ENCODE measurements at places on chromosomes 7 and 10.

DNA sequence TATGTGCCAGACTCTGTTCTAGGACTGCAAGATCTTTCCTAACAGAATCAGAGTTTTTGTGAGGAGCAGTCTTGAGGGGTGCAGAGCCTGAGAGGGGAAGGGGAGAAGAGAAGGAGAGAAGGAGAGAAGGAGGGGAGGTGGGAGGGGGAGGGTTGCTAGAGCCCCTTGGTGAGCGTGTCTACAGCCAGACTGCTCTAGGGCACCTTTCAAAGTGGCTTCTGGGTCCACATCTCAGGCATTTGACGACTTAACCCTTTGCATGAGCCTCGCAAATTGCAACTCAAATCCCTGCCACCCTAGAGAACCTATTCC is 31.1 kb upstream of the LEP start:
- no peak for DNase-seq

- no peak for DNase-seq
Observed at GRCh38 chr10:3750006-3750816, 34.8 kb downstream of the KLF6 start.

DNA sequence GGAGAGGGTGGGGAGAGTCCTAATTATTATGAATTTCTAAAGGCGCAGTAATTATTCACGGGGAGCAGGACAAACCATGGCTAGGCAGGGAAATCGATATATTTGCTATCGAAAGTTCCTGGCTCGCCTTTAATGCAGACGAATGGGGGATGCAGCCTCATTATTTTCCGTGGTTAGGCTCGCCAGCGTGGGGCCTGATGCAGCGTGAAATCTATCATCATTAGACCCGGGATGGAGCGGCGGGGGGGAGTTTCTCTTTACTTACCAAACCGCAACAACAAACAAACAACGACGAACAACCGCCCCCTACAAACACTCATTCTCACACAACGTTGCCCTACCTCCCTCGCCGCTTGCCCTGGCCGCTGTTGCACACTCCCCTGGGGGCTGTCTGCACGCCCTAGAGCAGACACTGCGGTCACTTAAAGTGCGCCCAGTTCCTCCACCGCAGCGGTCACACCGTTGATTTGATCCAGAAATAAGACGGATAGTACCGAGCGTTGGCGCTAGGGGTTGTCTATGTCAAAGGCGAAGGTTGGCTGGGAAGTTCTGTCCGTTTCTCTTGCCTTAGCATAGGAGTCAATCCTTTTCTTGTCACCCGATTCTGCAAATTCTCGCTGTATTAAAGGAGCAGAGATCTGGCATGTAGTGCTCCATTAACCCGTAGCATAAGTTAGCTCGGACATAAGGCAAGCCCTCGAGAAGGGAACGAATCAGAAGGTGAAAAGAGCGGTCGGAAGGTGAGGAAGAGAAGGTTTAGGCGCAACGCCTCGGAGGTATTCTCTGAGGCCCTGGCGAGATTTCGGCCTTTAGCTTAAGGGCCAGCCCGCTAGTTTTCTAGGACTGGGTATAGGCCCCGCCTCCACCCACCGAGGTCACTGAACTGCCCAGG is 10.4 kb downstream of the NXPH1 start:
- no peak for DNase-seq

DNA sequence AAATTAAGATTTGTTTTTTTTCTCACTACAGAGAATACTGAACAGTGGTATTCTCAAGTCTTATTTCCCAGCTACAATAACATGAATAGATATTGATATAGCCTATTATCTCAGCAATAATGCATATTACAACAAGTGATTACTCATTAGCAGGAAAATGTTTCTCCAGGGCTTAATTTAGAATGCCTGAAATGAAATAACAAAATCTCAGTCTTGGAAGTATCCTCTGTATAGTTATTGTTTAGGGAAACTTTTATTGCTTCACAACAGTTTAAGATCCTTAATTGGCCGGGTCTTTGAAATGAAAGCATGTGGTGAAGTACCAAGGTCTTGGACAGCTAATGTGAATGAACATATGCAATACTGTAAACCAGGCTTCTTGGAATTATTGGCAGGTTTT is 79.1 kb upstream of the ZEB1 start:
- DNase-seq = no peak

DNA sequence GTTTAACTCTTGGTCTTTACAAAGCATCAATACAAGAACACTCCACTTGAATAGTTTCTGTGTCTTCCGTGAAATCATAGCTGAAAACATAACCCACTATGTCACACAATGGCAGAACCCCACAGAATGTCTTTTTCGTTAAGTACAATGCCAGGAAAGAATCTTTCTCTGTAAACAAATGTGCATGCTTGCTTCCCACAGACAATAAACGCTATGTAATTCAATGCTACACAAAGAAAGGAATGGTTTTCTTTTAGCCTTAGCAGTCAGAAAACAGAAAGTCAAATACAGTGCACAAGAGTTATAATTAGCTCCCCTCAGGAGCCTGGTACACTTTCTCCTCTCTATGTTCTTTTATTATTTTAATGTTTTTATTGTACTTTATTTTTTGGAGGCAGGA is 186.1 kb downstream of the SRPK2 start:
- DNase-seq = no peak

DNA sequence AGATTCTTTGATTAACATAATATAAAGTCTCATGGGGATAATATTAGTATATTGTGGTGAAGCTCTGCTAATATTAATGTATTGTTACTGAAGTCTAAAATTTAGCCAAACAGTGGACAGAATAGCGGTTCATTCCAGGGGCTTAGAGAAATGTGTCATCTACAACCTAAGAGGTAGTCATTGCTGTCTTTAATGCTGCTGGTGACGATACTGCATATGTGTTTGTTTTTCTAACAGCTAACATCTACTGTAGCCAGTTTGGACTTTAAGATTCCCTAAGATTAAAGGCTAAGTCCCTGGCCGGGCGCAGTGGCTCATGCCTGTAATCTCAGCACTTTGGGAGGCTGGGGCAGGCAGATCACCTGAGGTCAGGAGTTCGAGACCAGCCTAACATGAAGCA is 102.0 kb upstream of the SAMD8 start:
- DNase-seq = no peak

DNA sequence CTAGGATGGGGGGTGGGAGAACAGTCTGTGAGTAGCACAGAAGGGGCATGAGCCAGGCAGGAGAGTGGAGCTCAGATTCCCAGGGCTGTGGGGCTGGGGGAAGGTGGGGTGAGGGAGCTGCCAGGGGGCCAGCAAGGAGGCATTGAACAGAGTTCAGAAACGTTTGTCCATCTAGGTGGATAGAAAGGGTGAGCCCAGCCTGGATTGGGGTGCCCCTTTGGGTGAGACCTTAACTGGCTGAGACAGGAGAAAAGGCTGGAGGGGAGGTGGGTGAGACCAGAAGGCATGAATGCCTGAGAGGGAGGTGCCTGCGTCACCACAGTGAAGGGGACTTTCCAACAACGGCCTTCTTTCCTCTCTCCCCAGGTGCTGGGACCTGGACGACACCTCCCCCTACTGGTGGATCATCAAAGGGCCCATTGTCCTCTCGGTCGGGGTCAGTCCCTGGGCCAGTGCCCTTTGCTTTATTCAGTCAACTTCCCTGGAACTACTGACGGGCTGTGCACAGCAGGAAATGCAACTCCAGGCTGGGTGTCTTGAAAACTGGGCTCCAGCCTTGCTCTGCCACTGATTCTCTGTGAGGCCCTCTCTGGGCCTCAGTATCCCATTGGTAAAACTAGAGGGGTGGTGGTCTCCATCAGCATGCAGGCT is 11.0 kb downstream of the GHRHR start:
- no peak for DNase-seq

DNA sequence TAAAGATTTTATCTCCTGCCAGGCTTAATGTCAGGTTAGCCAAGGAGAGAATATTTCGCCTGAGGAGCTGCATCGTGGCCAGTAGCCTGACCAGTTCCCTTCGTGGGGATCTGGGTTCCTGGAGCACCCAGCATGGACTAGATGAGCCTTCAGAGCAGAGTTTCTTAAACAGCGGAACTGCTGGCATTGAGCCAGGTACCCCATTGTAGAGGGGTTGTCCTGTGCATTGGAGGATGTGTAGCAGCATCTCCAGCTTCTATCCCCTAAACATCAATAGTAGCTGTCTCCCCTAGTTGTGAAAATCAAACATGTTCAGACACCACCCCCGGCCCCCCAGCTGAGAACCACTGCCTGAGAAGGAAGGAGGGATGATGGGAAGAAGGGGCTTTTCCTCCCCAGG is 36.2 kb downstream of the CDHR3 start:
- no peak for DNase-seq

- no peak for DNase-seq
Observed at GRCh38 chr10:132810141-132810806, 24.3 kb upstream of the NKX6-2 start.

GRCh38 chr10:97060441-97061084 is 125.2 kb downstream of the SLIT1 start:
- no peak for DNase-seq

DNA sequence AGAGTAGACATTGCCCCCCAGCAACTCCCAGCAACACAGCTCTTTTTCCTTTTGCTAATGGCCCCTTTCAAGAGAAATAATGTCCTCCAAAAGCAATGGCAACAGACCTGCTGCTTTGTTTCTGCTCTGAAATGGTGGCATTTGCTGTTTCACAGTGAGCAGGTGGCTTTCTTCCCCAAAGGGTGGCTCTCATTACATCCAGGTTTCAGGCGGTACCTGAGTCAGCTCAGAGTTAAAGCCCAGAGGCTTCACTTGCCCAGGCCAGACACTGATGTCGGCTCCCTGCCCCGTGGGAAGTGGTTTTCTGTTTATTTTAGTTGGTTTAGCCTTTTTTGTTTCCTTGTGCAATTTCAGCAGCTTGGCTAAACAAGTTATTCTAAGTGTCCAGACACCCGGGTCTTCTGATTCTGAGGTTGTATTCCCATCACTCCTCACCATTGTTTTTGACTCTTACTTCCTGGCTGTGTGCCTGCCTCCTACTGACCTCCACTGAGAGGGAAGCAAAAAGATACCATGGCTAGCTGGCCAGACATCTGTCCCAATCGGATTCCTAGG is 7.8 kb upstream of the ATOH7 start:
- no peak for DNase-seq

GRCh38 chr7:73435471-73436009 is 2.0 kb downstream of the FZD9 start:
- DNase-seq = no peak

DNA sequence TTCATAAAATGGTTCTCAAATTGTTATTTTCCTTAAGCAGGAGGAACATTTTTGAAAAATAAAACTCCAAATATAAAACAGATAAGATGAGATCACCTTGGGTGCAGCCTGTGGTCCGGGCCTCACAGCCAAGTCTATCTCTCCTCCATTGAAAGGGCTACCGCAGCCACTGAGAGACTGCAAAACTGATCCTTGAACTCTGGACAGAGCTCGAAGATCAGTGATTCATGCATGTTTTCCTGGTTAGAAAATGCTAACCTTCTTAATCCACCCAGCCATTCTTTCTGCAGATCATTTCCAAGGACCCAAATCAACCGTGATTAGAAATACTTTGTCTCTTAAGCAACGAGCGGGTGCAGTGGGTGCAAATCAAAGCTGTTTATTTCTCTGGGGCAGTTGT is 378.8 kb downstream of the PLXDC2 start:
- no peak for DNase-seq

DNA sequence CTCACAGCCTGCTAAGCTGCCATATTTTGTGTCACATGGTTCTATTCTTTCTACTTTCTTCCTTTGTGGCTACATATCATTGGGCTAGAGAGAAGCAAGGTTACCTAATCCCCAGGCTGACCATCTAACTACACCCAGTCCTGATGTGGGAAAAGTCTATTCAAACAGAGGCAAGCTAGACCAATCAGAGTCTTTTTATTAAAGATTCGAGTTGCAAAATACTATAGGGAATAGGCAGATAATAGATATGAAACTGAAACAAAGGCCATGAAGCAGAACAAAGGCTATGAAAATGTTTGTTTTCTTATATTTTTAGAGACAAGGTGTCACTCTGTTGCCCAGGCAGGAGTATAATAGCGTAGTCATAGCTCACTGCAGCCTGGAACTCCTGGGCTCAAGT is 36.7 kb downstream of the MTERF1 start:
- DNase-seq = no peak

GRCh38 chr7:50695026-50695425 is 87.7 kb downstream of the GRB10 start:
- no peak for DNase-seq

DNA sequence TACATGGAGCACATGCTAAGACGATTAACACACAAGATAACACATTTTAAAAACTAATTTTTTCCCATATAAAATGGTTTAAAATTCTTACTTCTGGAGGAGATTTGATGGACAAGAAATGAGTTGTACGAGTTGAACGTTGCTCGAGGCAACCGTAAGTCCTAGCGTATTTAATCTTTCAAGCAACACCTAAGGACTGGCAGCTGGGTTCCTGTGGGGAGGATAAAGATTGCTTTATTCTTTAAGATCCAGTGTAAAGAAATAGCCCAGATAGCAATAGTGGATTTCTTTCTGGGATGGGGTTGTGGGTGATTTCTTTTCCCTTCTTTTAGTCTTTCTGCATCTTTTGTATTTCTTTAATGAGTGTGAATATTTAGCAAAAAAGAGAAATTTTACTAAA is 9.8 kb downstream of the TBXAS1 start:
- DNase-seq = no peak

- no peak for DNase-seq
Observed at GRCh38 chr7:69622960-69623359, 24.7 kb downstream of the AUTS2 start.

- DNase-seq = no peak
Observed at GRCh38 chr7:92695308-92696261, 105.4 kb upstream of the FAM133B start.

DNA sequence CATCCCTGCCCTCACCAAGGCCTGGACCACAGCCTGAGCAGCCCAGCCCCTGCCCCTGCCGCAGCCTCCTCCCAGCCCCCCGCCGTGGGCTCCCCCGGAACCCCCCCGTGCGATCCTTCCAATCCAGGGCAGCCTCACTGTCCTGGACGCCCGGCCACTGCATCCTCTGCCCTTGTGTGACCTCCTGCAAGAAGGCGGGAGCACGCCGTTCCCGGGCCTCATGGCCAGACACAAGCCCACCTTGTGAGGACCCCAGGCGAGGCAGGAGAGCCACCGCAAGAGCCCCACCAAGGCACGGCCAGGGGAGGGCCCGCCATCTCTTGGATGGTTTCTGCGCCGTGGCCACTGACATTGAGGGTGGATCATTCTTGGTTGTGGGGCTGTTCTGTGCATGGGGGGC is 7.8 kb upstream of the LFNG start:
- no peak for DNase-seq

GRCh38 chr10:58508316-58508715 is 4.4 kb upstream of the BICC1 start:
- no peak for DNase-seq

DNA sequence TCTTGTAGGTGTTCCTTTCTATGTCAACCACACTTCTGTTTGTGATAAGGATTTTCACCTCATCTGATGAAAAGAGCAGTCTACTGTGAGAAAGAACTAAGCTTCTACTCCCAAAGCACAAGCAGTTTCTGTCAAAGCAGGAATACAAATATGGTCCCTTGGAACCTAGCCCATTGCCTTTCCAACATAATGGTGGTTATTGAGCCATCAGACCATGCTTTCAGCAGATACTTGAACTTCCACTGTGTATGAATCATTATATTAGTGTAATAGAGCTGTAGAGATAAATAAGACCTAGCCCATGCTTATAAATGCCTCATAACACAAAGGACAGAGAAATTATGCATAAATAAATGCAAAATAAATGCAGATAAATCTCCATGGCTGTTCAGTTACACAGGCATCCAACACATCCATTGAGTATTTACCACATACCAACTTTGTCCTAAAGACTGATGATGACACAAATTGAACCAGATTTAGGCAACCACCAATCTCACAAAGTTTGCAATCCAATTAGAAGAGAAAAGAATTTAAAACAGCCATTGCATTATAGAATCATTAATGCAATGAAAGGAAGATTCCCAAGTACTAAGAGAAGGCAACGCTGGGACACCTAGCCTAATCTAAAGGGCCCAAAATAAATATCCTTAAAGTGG is 729.4 kb upstream of the C7orf33 start:
- DNase-seq = no peak
